ENCODE measurements at places on chromosomes 7 and 10. TPM values are rescaled to one million over a fixed set of nuclear protein-coding genes. Genes with fewer than 3 reads are reported as not detected.
A peak's percentile ranks its signal among the peaks of the same experiment; 100 is the strongest.

The CARD11 gene
- 0.57 TPM for polyA plus RNA-seq

The TMEM130 gene
- 4.0 TPM for polyA plus RNA-seq

The TEX47 gene
- not detected for polyA plus RNA-seq

The GDI2 gene
- 345 TPM for polyA plus RNA-seq

The MYOZ1 gene
- polyA plus RNA-seq = 5.2 TPM

The NPFFR1 gene
- polyA plus RNA-seq = 0.13 TPM

The PNLIPRP2 gene
- not detected for polyA plus RNA-seq

The DLX6 gene
- not detected for polyA plus RNA-seq

The RET gene
- 21.6 TPM for polyA plus RNA-seq

The FXYD4 gene
- polyA plus RNA-seq = not detected

The ODAD2 gene
- polyA plus RNA-seq = 1.4 TPM

The BLOC1S2 gene
- polyA plus RNA-seq = 44.4 TPM

The TRPV6 gene
- polyA plus RNA-seq = 10.3 TPM

The CLRN3 gene
- polyA plus RNA-seq = 21.4 TPM

The TAS2R4 gene
- 0.92 TPM for polyA plus RNA-seq

The GFRA1 gene
- polyA plus RNA-seq = 22.5 TPM

The FAM24B gene
- 3.2 TPM for polyA plus RNA-seq

The NRG3 gene
- polyA plus RNA-seq = 15.6 TPM

The NYAP1 gene
- 1.4 TPM for polyA plus RNA-seq

The STEAP2 gene
- polyA plus RNA-seq = 10.2 TPM

GRCh38 chr7:69839782-69840181 lies 241.5 kb downstream of the AUTS2 start:
- DNase-seq = no peak

GRCh38 chr10:43903451-43903850 lies 254.8 kb upstream of the ZNF32 start:
- no peak for DNase-seq

GRCh38 chr7:142790555-142790954 lies 19.8 kb downstream of the PRSS2 start:
- DNase-seq = no peak

- DNase-seq = no peak
Observed at GRCh38 chr10:14052931-14053330, 277.8 kb downstream of the FRMD4A start.

- DNase-seq = no peak
Observed at GRCh38 chr10:78339251-78339650, 305.6 kb downstream of the RPS24 start.

- DNase-seq = no peak
Observed at GRCh38 chr7:64612452-64612851, 49.6 kb upstream of the ZNF680 start.

DNA sequence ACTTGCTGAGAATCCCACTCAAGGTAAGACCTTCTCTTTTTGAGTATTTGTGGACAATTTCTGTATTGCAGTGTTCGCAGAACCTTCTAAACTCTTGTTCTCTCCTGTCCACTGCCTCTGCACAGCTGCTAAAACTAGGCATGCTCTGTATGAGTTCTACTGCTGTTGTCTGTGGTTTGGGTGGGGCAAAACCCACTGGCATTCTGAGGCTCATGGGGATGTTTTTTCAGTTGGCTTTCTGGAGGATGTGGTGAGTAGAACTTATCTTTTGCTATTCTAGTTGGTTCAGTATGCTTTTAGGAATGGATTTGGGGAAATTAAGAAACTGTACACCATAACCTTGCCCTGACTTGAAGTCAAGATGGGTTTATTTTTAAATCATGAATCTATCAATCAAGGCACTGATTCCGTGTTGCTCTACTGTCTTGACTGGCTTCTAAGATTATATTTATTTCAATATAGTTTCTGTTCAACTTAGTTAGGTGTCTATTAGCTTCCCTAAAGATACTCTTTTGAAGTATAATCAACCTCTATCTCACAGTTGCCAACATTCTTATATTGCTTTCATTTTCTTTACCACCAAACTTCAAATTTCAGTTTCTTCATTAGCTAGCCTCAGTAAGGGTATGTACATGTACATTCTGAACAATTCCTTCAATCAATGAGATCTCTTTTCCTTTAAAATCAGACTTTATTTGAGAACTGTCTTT lies 25.0 kb upstream of the C1GALT1 start:
- no peak for DNase-seq

- DNase-seq = no peak
Observed at GRCh38 chr7:134804351-134804750, 24.9 kb downstream of the CALD1 start.

- no peak for DNase-seq
Observed at GRCh38 chr10:25390733-25391132, 215.9 kb downstream of the GPR158 start.

GRCh38 chr7:150332852-150333635 lies 8.4 kb downstream of the RARRES2 start:
- no peak for DNase-seq

DNA sequence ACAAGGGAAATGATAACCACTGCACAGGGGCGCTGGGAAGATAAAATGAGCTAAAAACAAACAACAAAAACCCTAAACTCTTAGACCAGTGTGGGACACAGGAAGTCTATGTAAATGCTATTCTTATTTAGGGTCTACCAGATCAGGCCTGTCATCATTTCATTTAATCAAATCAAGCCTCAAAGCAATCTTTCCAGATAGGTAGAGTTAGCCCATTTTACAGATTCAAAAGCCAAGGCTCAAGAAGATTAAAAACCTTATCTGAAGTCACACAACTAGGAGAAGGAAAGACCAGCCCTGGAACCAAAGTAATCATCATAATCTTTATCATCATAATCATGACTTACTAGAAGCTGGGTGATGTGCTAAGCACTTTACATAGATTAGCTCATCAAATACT lies 4.7 kb downstream of the NOD1 start:
- no peak for DNase-seq

DNA sequence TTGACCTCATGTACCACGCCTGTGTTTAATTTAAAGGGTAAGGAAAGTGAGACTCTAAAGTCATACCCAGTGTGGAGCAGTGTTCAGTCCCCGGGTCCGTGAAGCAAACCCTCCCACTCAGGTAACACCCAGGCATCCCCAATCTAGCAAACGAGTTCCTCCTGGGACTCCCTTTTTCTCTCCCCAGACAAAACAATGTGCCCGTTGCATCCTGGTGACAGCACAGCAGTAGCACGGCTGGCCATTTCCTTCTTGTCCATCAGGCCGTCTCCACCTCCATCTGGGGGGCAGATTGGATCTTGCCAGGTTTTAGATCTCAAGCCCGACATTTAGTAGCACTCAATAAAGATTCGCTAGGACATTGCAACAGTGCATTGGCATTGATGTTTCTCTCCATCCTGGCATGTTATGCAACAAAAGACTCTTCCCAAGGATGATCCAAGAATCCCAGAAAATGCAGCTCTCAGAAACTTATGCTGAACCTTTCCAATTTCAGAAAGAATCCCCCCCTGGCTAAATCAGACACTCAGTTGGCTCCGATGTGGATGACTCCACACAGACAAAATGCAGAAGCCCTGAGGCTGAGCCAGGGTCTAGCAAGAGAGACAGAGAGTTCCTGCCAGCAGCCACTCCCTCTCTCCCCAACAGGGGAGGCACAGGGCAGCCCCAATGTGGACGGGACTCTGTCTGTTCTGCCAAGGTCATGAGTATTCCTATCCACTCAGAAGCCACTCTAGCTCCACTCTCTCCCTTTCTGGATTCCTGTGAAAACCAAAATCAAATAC lies 274.5 kb upstream of the MGMT start:
- DNase-seq = no peak

DNA sequence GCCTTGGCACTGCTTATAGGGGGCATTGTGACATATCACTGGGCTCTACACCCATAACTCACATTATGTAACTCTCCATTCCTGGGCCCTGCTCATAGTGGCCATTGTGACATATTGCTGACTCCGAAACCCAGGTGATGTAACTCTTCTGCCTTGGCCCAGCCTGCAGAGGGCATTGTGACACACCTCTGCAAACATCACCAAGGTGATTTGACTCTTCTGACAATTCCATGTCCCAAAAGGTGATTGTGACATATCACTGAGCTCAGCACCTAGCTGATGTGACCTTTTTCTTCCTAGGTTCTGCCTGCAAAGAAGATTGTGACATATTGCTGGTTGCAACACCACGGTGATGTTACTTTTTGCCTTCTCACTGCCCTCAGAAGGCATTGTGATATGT lies 36.5 kb upstream of the ZNF680 start:
- DNase-seq = no peak

DNA sequence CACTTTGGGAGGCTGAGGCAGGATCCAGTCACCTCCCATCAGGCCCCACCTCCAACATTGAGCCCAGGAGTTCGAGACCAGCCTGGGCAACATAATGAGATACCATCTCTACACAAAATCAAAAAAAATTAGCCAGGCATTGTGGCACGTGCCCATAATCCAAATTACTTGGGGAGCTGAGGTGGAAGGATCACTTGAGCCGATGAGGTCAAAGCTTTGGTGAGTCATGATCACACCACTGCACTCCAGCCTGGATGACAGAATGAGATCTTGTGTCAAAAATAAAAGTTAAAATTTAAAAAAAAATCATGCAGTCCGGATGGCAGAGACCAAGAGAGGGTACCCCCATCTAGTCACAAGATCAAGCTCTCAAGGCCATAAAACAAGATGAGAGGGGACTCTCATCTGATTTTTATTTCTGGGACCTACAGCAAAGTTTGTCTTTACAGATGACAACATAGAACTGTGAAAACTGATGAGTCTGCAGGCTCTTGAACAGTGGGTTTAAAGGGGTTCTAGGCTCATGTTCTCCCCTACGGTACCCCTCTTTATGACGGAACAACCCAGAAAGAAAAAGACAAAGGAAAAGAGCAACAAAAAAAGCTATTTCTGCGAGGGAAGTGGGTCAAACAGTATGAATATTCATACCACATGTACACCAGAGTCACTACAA lies 28.9 kb upstream of the CREB3L2 start:
- no peak for DNase-seq

- DNase-seq = no peak
Observed at GRCh38 chr10:119896061-119896655, 3.6 kb downstream of the SEC23IP start.

DNA sequence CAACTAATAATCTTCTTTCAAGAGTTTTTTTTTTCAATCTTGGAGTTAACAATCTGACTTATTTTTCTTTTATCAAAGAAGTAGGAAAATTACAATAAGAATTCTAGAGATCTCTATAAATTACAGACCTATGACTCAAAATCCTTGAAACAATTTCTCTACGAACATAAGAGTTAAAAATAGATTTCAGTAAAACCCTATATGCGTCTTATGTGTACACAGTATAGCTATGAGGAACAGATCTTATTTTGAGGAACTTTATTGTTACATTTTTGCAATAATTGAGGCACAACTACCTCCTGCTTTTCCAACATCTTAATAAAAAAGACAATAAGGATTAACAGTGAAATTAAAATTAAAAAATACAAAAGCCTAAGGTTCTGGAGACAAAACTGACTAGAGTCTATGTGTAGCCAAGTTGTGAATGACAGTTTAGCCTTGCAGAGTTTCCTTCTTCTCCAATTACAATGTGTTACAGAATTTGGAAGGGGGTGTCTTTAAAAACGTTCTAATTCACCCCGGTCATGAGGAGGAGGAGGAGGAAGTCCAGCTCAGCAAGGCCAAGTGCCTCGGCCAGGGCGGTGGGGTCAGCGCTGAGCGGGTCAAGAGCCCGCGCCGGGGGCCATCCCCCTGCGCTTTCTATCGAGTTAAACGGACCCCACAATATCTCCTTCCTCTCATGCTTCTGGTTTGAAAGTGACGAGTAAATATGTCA lies 40.5 kb downstream of the AMZ1 start:
- DNase-seq = no peak

GRCh38 chr7:74191231-74191630 lies 17.1 kb downstream of the EIF4H start:
- no peak for DNase-seq

GRCh38 chr10:22604344-22605126 lies 109.8 kb downstream of the PIP4K2A start:
- DNase-seq = no peak

- no peak for DNase-seq
Observed at GRCh38 chr10:4337563-4337962, 488.4 kb upstream of the AKR1E2 start.

- no peak for DNase-seq
Observed at GRCh38 chr10:98414578-98414931, 427 bp downstream of the PYROXD2 start.

GRCh38 chr10:29257106-29257783 lies 31.6 kb upstream of the LYZL1 start:
- no peak for DNase-seq

DNA sequence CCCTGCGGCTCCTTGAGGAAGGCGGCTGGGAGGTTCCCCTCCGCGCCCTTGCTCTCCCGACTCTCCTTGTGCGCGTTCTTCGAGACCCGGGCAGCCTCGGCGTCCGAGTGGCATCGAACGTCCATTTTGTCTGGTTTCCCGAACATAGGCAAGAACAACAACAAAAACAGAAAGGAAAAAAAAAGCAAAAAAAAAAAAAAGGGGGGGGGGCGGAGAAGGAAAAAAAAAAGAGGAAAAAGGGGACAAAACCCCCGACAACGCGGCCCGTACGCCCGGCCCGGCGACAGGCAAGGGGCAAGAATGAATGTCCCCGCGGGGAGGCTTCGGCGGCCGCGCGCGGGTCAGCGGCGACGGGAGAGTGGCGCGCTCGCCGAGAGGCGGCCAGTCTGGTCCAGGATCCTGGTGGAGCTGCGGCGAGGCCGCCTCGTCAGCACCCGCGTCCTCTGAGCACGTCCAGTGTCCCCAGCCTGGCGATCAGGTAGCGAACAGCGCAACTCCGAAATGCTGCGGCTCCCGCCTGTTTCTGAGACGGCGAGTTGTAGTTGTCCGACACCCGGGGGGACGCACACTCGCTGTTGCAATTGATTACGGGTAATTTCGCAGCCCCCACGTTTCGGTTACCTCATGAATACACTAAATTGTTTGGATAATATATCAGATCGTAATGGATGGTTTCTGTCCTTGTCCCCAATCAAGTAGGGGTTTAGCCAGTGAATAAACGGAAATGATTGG lies at the start of gene VAX1:
VAX1 (minus strand) TSS at position 360 of the 732 bp plus-strand sequence; CDS start at position 146, 214 bp downstream.
- no peak for DNase-seq

GRCh38 chr10:29144126-29144525 lies 144.7 kb upstream of the LYZL1 start:
- no peak for DNase-seq

GRCh38 chr10:132714096-132714985 lies 71.6 kb downstream of the NKX6-2 start:
- no peak for DNase-seq

GRCh38 chr7:66921918-66922486 lies 977 bp downstream of the TMEM248 start:
- DNase-seq = no peak

DNA sequence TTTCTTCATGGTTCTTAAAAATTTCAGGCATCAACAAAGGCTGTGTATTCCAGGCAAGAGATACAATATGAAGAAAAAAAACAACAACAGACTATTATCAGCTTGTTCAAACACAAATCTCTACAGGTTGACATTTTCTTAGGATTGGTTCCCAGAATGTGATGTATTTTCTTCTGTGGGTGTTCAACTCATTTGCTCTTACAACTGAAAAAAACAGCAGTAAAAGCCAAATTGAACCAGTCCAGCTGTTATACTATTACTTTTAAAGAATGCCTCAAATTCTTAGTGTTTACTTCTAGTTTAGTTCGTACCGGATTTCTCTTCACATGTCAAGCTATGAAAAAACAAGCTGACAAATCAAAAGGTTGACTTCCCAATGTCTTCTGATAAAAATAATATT lies 60.7 kb downstream of the CNTNAP2 start:
- DNase-seq = peak; percentile 21
